ENCODE measurements at places on chromosomes 5 and 9.

DNA sequence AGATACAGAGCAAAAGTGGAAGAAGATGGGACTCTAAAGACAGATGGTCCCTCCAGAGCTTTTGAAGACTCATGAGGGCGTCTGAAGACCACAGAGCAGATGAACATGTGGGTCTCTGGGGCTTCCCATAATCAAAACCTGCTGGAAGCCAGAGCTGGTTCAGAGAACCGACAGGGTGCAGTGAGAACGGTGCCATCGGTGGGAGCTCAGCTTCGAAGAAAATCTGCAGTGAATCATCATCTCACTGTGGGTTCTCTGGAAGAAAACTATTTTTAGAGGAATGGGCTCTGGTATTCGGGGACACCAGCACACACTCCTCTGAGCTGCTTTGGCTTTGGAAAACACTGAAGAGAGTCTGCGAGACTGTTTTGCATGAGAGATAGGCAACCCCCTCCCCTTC is 222.4 kb upstream of the PANK3 start:
- DNase-seq, result no peak

DNA sequence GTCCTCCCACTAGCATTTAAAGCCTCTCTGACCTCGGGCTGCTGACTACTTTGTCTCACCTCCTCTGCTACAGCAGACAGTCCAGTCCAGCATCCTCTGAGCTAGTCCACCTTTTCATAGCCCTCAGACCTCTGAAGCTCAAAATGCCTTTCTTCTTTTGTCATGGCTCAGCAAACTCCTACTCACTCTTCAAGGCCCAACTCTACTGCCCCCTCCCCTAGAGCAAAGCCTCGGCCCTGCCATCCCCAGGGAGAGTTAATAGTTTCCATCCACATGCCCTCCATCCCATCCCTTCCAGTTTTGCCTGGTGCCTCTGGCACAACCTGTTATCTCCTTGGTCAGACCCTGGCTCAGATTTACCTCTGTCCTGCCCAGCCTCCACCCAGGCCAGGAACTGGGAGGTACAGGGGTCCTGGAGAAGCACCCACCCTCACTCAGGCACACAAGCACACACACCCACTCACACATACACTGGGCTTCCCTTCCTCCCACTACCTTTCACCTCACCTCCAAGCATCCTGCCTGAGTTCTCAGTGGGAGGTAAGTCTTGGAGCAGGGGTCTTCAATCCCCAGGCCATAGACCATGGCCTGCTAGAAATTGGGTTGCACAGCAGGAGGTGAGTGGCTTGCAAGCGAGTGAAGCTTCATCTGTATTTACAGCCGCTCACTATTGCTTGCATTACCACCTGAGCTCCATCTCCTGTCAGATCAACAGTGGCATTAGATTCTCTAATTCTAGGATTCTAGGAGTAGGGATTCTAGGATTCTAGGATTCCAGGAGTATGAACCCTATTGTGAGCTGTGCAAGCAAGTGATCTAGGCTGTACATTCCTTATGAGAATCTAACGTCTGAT is 18.1 kb downstream of the PDLIM4 start:
- DNase-seq, result no peak

- DNase-seq, result no peak
These were observed 147.2 kb downstream of the C9orf50 start for GRCh38 chr9:129473523-129474244.

DNA sequence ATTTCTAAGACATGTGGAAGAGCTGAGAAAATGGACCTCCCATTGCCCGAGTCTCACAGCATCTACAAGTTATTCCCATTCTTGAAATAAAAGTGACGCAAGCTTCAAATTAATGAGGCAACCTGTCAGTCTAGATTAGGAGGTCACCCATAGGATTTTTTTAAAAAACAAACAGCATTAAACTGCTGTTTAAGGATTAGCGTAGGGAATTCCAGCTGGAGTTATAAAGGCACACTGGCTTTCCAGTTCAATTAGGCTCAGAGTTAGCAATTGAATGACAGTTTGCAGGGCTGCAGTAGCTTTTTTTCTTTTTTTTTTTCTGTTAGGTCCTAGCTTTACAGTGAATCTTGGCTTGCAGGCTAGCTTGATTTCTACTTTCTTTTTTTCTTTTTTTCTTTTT is 16.2 kb downstream of the PRKACG start:
- no peak for DNase-seq

GRCh38 chr9:35370241-35370640 is 119.7 kb upstream of the RUSC2 start:
- DNase-seq, result no peak

GRCh38 chr5:142866563-142867275 is 96.5 kb downstream of the ARHGAP26 start:
- no peak for DNase-seq

DNA sequence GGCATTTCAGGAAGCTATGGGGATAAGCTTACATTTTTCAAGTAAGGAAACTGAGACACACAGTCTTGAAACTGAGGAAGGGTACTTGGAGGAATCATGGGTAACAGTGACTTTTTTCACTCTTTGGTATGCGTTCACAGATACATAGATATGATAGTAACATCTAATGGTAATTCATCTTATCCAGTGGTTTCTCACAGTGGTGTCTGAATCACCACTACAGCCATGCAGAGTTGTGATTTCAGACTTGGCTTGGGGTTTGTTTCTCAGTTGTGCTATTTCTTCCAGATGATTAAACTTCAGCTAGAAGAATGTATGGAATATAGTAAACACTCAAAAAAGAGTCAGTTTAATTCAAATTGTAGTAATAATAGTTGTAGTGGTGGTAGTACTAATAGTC is 239.1 kb upstream of the NUDT12 start:
- DNase-seq, result no peak

DNA sequence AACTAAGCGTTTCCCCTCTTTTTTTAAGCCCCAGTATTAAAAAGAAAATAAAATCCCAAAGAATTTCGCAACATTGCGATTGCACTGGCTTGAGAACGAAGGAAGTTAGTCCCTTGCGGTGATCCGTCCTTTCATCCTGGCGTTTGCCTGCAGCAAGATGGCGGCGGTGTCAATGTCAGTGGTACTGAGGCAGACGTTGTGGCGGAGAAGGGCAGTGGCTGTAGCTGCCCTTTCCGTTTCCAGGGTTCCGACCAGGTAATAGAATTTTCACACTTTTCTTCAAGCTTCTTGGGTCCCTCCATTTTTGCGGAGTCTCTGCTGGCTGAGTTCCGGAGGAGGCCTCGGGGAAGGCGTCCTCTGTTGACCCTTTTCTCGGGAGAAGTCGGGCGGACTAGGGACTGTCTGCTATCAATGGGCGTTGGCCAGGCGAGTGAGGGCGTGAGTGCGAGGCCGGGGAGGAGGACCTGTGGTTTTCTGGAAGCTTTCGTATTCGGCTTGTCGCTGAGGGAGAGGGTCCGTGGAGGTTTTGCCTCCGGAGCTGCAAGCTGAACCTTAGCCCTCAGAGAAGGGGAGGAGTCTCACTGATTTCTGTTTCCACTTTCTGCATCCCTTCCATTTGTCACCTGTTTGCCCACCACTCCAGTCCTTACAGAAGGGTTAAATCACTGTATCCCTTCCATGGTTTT is at the start of gene NDUFS4:
NDUFS4 (plus strand) TSS at position 134 of the 686 bp plus-strand sequence; CDS start at position 158, 24 bp downstream.
- DNase-seq, result peak; percentile 92

DNA sequence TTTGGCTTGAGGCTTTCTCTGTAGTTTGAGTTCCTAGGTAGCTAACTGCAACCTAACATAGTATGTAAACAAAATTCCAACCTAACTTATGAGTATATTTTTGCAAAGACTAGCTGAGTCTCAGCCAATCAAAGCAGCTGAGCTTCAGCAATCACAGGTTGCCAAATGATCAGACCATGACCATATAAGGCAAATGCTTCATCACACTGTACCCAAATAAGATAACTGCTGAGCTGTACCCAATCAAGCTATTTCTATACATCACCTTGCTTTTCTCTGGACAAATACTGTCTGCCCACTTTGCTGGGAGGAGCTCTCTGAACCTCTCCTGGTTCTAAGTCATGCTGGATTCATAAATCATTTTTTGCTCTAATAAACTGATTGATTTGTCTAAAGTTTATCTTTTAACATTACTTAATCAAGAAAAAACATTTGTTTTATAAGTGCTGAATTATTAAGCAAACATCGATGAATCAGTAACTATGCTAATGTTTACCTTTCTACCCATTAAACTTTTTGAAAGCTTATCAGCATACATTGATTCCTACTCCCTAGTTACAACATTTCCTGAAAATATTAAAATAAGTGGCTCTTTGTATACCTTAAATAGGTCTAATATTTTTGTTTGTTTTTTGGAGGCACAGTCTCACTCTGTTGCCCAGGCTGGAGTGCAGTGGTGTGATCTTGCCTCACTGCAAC is 129.7 kb upstream of the PCA3 start:
- DNase-seq, result no peak

DNA sequence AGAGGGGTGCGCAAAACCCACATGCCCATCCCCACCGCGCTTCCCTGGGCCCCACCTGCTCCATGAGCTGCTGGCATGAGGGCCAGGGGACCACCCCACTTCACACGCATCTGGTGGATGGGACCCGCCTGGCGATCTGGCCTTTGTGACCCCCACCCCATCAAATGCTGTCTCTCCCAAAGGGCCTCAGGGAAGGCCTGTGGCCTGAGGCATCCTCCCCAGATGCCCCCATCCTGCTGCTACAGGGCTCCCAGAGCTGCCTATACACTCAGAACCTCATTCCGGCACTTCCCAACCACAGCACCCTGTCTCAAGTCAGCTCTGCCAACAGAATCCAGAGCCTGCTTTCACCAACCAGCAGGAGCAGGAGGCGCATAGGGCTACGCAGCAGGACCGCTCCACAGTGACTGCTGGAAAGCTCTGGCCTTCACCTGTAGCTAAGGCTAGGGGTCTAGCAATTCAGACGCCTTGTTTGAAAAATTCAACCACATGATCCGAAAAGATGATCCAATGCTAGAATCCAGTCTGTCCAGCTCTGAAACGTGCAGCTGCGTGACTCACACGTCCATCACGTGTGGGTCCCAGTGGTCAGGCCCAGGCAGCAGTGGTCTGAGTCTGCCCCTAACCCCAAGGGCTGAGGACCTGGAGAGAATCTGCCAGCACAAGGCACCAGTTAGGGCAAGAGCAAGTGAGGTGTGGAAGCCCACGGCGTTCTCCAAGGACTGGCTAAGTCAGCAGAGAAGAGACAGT is 1.4 kb upstream of the SNAPC4 start:
- DNase-seq, result no peak

- peak; percentile 70 for DNase-seq
These were observed 5.0 kb upstream of the RNF44 start for GRCh38 chr5:176542135-176542595.

- DNase-seq, result no peak
These were observed 38.7 kb downstream of the KCTD16 start for GRCh38 chr5:144209361-144209760.

All from sciatic nerve (tissue), 2 donors.